ENCODE measurements at places on chromosomes 12 and 14.

- DNase-seq = no peak
These were observed 17.4 kb downstream of the ISCA2 start for GRCh38 chr14:74510959-74511409.

DNA sequence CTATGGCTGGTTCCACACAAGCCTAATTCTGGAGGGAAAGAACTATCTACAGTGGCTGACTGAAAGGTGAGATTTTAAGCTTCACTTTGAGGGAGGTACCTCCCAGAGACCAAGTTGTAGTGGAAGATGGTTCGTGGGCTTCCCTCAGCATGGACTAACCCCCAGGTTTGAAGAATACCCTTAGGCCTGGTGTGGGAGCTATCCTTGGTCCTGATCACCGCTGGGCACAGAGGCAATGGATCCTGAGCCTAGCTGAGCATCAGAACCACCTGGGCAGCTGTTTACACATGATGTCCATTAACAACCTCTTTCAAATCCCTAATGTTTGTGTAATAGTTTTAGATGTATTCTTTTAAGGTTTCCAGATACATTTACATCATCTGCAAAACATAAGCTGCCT lies 10.3 kb downstream of the DAO start:
- no peak for DNase-seq

- DNase-seq = no peak
These were observed 1.2 kb upstream of the C1R start for GRCh38 chr12:7093486-7093885.

DNA sequence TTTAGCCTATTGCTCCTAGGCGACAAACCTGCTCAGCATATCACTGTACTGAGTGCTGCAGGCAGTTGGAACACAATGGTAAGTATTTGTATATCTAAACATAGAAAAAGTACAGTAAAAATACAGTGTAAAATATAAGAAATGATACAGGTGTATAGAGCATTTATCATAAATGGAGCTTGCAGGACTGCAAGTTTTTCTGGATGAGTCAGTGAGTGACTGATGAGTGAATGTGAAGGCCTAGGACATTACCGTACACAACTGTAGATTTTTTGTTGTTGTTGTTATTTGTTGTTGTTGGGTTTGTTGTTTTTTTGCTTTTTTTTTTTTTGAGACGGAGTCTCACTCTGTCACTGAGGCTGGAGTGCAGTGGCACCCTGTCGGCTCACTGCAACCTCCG lies 33.4 kb downstream of the PNMA1 start:
- no peak for DNase-seq

DNA sequence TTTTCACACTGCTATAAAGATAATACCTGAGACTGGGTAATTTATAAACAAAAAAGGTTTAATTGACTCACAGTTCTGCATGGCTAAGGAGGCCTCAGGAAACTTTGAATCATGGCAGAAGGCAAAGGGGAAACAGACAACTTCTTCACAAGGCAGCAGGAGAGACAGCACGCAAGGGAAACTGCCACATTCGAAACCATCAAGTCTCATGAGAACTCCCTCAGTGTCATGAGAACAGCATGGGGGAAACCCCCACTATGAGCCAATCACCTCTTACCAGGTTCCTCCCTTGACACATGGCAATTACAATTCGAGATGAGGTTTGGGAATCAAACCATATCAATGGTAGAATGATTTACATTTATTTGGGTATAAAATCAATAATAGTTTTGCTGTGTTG lies 558.5 kb downstream of the TMTC2 start:
- DNase-seq = no peak

DNA sequence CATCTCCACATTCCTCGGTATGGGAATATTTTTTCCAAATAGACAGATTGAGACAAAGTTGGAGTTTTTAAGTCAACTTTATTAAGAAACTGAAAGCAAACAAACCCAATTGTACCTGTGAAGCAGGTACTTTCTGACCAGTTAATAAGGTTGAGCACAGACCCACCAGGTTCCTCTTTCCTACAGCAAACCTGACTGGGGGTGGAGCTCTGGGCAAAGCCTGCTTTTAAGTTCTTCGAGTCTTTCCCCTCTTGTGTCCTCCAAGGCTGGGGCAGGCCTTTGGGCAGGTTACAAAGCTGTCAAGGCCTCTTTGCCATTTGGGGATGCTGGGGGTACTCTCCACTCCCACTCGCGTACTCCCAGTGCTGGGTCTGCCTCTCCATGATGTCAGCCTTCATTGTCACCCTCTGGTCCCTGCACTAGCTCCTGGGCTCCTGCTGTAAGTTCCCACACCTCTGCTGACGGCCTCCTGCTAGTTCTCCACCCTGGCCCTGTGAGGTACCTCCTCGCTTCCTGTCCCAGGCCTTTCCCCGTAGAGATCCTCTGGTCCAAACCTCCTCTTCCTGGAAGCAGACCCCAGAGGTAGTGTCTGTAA lies 3.2 kb downstream of the KCNH3 start:
- DNase-seq = no peak

GRCh38 chr14:101402936-101403660 lies 158.2 kb upstream of the DIO3 start:
- no peak for DNase-seq

DNA sequence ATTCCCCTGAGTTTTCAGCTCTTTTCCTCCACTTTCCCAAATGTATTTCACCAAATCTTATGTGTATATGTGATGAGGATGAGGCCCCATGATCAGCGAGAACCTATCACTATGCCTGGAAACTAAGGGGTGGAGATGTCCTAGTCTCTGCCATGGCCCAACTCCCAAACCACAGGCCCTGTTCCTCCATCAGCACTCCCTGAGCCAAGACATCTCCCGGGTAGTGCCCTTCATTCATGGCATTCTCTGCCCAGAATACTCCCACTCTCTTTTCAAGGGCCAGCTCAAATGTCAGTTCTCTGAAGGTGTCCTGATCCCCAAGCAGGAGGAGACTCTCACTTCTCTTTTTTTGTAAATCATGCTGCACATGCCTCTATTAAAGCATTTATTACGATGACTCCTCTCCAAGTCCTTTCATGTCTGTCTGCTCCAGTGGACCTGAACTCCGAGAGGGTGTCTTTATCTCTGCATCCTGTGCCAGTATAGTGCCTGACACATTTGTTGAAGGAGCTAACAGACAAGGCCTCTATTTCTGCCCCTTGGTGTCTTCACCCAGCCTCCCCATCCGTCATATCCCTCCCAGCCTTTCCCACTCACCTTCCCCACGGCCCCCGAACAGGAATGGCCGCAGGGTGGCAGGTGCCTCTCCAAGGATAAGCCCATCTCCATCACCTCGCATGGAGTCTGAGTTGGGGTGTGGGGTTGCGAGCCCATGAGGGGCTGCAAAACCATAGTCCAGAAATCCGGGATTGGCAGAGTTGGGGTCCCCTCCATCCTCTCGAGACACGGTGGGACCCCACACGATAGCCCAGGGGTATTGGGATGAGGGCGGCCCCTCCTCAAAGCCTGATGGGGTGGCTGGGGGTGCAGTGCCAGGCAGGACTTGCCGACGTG lies 3.7 kb downstream of the PIANP start:
- no peak for DNase-seq

DNA sequence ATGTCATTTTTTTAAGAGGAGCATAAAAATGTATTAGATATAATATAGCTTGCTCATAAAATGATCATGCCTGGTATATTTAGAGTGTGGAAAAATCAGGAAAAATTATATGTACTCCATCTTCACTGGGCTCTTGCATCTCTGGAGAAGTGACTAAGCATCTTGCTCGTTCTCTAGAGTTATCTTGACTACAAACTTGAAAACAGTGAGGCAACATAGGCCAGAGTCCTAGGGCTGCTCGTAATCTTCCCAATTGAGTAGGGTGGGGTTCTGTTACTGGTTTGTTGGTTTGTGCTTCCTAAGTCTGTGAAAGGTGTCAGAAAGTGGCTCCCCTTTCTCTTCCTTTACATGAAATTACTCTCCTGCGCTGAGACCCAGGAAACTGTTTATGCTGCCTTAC lies 46.2 kb downstream of the AACS start:
- DNase-seq = no peak

- no peak for DNase-seq
These were observed 131.2 kb downstream of the CRADD start for GRCh38 chr12:93808169-93808899.

- DNase-seq = no peak
These were observed 17.4 kb upstream of the B4GALNT3 start for GRCh38 chr12:442235-442884.

- no peak for DNase-seq
These were observed 164.6 kb downstream of the TMEM117 start for GRCh38 chr12:44000309-44000952.

DNA sequence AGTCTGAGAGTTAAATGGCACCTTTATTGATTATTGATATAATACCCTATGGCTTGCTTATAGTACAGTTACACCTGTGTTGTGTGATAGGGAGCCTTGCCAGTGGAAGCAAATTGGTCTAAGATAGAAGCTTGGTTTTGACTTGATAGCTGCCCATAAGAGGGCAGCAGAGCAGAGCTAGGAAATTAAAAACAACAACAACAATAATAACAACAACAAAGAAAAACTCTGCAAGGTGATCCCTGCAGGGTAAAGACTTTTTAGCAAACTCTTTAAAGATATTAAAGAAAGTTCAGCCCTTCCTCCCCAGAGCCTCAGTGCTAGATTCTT lies 18.0 kb upstream of the RNASE10 start:
- no peak for DNase-seq

DNA sequence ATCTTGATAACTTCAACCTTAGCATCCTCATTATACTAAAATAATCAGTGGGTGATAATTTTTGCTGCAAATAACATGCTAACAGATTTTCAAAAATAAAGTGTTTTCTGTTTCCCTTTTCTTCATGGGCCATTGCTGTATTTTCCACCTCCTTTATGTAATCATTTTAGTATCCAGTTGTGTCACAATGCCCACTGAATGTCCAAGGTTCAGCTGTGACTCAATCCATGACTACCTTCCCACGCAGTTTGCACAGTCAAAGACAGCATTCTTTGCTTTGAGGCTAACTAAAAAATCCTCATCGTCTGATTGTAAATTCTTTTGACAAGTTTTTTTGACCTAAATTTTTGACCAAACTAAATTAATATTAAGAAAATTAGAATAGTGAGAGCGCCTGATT lies 474.1 kb downstream of the FLRT2 start:
- DNase-seq = no peak

DNA sequence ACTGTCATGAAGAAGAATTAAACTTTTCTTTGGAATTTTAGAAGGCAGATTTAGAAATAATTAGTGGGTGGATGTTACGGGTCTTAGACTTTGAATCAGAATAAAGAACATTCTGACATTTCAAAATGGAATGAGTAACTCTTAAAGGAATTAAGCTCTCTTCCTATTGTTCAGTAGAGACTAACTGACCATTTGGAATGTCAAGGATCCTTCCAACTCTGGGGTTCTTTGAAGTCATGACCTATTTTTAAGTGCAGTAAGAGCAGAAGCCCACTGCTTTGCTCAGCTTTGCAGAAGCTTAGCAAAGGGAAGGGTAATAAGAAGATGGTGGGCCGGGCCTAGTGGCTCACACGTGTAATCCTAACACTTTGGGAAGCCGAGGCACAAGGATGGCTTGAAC lies 4.0 kb downstream of the CHURC1 start:
- no peak for DNase-seq

- DNase-seq = no peak
These were observed 694 bp downstream of the AKAP5 start for GRCh38 chr14:64465831-64466554.

DNA sequence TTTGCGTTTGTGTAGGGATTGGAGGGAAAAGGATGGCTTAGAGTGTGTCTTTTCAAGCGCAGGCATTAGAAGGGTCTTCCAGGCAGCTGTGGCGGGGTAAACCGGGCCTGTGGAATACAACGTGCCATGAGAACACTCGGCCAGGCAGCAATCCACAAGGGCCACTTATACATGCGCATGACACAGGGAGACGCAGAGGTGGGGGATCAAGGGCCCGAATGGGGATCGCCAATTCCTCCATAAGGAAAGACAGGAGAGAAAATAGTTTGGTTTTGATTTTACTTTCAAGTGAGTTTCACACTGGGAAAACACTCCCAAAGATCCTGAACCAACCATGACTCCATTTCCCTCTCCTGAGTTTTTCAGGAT lies 71.6 kb downstream of the SPRING1 start:
- DNase-seq = no peak

DNA sequence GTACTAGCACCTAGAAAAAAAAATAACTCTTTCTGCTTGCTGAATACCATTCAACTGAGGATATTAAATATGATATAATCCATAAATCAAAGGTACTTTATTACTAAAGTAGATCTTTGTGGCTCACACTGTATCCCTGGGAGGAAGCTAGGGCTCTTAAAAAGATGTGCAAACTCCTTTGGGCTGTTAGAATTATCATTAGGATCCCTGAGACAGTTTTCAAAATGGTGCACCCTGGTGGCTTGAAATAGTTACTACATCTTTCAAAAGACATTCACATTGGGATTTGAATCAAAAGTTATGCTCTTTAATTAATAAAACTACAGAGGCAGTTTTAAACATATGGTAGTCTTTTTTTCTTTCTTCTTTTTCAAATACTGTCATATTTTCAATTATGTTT lies 228.5 kb upstream of the G2E3 start:
- DNase-seq = no peak

- DNase-seq = no peak
These were observed 47.9 kb downstream of the PITPNM2 start for GRCh38 chr12:123102781-123103503.

GRCh38 chr14:25520821-25521220 lies 470.9 kb upstream of the STXBP6 start:
- no peak for DNase-seq

- DNase-seq = no peak
These were observed 297.9 kb downstream of the BCL11B start for GRCh38 chr14:98974113-98974512.

- DNase-seq = no peak
These were observed 91.7 kb downstream of the ZFP36L1 start for GRCh38 chr14:68701001-68701741.

DNA sequence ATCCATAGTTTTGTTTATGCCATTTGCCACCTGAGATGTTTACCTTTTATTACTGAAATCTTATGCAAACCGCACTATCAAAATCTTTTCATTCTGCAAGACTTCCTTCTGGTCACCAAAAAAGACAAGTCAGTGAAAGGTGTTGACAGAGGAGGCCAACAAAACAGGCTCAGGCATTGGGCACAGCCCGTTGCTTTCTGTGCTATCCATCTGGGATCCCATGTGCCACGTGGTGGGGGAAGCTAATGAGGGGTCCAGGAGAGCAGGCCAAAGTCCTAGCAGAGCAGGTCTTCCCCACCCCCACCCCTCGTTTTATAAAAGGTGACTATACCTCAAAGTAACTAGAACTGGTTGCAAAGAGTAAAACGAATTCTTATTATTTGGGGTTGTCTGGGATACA lies 1.2 kb downstream of the ALDH1L2 start:
- DNase-seq = no peak

GRCh38 chr12:29838768-29839167 lies 55.0 kb upstream of the TMTC1 start:
- DNase-seq = no peak

- DNase-seq = no peak
These were observed 32.7 kb downstream of the FLRT2 start for GRCh38 chr14:85562630-85563029.

Measured in stimulated activated CD8-positive, alpha-beta memory T cell treated with anti-CD3 and anti-CD28 coated beads, Interleukin-15, amount 100 ng/mL, for 4 hours (primary cell).